ENCODE measurements at places on chromosomes 13 and 19.

- DNase-seq, result no peak
Observed at GRCh38 chr19:16561382-16561781, 10.8 kb downstream of the SLC35E1 start.

GRCh38 chr19:50876456-50876855 lies 3.2 kb downstream of the KLK2 start:
- DNase-seq, result no peak

DNA sequence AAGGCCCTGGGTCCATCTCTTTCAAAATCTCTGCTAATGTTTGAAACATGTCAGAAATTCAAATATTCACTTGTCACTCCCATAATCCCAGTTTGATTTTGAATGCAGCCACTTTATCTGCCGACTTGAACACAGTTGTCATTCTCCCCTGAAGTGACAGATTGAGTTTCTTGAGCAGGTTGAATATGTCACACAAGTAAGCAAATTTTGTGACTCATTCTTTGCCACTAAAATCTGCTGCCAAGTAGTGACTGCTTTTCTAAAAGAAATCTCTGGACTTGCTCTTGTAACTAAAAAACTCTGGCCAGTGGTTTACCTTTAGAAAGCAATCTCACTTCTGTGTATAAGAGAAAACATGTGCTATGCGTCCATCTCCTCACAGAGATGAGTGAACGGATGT lies 357.1 kb downstream of the LMO7 start:
- no peak for DNase-seq

- DNase-seq, result no peak
Observed at GRCh38 chr19:48392860-48393558, 459 bp upstream of the GRIN2D start.

DNA sequence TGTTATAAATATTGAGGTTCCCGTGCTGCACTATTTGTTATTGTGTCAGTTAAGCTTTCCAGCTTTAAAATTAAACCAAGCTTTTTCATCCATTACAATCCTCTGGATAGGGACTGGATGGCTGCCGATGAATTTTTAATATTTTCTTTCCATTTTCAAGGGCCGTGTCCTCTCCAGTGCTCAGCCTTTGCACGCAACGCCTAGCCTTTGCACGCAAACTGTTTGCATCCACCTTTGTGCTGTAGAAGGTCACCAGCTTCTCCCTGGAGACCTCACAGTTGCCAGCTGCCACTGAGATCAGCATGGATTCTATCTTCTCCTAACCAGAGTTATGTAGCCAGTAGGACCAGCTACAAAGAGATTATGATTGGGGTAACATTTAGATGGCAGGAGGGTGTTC lies 240.5 kb downstream of the SLC7A1 start:
- DNase-seq, result no peak

GRCh38 chr13:64506246-64506645 lies 2723.9 kb downstream of the PCDH9 start:
- DNase-seq, result no peak

- DNase-seq, result no peak
Observed at GRCh38 chr19:11177592-11177991, 19.8 kb downstream of the KANK2 start.

GRCh38 chr19:12596485-12596884 lies 14.1 kb downstream of the ZNF490 start:
- DNase-seq, result no peak

DNA sequence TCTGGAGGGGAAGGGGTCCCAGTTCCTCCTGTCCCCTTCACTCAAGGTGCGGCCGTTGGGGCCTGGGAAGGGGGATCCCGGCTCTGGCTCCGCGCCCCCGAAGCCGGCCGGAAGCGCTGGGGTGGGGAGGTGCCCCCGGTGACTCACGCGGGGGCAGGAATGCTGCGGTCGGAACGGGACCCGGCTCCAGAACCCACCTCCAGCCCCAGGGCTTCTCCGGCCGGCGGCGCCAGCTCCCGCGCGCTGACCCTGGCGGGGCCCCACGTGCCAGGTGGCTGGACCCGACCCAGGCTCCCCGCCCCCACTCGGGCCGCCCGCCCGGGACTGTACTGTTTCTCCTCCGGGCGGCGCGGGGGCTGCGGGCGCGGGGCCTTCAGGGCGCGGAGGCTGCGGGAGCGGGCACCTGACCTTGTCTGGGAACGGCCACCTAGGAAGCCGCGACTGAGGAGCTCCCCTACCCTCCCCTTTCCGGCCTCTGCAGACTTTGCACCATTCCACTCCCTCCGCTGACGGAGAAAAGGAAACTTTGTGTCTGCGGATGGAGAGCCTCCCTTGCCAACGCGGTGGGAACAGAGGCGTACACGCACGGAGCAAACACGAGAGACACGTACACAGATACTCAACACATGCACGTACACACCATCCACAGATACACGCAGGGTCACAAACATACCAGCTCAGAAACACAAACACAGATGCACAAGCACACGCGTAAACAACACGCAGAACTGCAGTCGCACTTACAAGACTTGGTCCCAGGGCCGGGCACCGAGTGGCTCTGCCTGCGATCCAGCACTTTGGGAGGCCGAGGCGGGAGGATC lies 7.2 kb downstream of the AXL start:
- DNase-seq, result peak; percentile 16

- peak; percentile 22 for DNase-seq
Observed at GRCh38 chr19:4557971-4558941, 1.2 kb downstream of the SEMA6B start.

GRCh38 chr13:54449922-54450321 lies 1421.3 kb downstream of the OLFM4 start:
- no peak for DNase-seq

GRCh38 chr13:20475927-20476691 lies 49.5 kb downstream of the CRYL1 start:
- DNase-seq, result peak; percentile 33

GRCh38 chr13:77584106-77584505 lies 48.6 kb downstream of the SCEL start:
- no peak for DNase-seq

- no peak for DNase-seq
Observed at GRCh38 chr13:73622381-73622780, 511.8 kb downstream of the KLF12 start.

DNA sequence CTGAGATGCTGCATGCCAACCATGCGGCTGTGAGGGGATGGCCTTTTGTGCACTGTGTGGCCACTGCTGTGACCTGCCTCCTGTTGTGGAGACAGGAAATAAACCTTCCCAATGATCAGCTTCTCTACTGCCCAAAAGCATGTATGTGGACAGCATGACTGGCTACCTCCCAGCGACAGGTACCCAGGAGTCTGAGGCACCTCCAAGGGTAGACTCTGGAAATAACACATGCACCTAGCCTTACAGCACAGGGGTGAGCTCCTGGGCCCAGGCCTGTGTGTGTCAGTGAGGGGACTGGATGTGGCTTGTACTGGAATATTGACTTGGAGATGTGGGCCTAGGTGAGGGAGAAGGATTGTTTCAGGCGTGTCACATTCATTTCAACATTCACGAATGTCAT lies 7.6 kb upstream of the GPI start:
- DNase-seq, result no peak

DNA sequence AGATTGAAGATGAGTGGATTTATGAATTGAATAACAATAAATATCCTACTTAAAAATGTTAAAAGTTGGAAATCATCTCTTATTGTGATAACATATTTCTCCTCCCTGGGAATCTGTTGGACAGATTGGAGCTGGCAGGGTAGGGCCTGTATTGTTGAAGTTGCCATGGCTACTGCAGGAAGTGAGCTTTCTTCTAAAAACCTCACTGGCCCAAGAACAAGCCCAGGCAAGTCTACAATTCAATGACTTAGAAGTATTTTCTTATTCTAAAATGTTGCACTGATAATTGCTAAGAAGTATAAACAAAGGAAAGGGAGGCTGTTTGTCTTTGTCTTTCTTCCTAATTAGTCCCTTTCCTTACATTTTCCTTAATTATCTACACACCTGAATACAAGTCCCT lies 112.1 kb downstream of the DLEU7 start:
- DNase-seq, result no peak

- DNase-seq, result no peak
Observed at GRCh38 chr19:31658993-31659896, 310.0 kb upstream of the TSHZ3 start.

- DNase-seq, result no peak
Observed at GRCh38 chr19:40810160-40810559, 11.2 kb downstream of the EGLN2 start.

GRCh38 chr19:48379058-48379457 lies 12.3 kb downstream of the KDELR1 start:
- no peak for DNase-seq

GRCh38 chr13:76503766-76504165 lies 382.4 kb downstream of the KCTD12 start:
- no peak for DNase-seq

GRCh38 chr13:34364633-34365032 lies 546.7 kb downstream of the RFC3 start:
- DNase-seq, result no peak

DNA sequence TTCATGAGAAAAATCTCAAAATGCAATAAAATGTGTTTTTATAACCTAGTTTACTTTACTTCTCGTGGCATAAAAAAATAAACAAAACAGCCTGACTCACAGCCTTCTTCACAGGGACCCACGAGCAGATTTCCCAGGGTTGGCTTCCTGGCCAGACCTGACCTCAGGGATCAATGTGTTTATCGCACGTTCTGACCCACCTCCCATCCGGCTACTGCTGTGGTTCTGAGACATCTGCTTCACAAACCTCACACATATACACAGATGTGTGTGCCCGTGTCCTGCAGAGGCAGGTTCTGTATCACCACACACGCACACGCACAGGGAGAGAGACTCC lies 118.3 kb downstream of the COL4A2 start:
- DNase-seq, result no peak

DNA sequence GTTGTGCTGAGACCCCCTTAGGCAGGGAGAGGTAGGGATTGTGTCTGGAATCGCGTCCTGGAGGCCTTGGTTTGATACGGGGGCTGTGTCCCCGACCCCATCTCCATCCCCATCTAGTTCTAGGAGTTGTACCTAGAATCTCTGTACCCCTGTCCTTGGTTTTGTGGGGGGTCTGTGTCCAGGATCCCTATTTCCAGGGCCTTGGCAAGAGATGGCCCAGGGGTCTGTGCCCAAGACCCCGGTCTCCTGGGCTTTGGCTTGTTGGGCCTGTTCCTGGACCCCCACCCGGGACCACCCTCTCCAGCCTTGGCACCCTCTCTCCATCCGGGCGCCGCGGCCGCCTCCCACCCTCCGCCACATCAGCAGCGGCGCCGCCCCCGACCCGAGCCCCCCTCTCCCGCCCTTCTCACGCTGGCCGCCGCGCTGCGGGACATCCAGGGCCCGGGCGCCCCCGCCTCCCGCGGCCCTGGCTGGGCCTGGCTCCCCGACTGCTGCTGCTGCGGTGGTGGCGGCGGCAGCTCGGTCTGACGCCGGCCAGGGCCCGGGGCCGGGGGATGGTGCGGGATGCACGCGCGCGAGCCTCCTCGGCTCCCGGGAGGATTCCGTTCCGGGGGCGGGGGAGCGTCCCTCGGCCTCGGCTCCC lies at the start of gene NUMBL:
TSS of gene NUMBL (minus strand) at position 602 of the 643 bp plus-strand sequence. CDS start at position 434, 168 bp downstream.
- no peak for DNase-seq

- DNase-seq, result peak; percentile 98
Observed at GRCh38 chr19:13152974-13153568, 2.9 kb downstream of the IER2 start.

GRCh38 chr13:106197496-106197895 lies 338.0 kb downstream of the EFNB2 start:
- DNase-seq, result no peak
